Activated CD4-positive, alpha-beta T cell treated with anti-CD3 and anti-CD28 coated beads, Interleukin-10, Interleukin-2, amounts not matched to agents 100 ng/mL and 50 ng/mL, durations not matched to agents 16 hours and 8 hours (primary cell): ENCODE measurements at places on chromosomes 4 and X.
A peak's percentile ranks its signal among the peaks of the same experiment; 100 is the strongest.

DNA sequence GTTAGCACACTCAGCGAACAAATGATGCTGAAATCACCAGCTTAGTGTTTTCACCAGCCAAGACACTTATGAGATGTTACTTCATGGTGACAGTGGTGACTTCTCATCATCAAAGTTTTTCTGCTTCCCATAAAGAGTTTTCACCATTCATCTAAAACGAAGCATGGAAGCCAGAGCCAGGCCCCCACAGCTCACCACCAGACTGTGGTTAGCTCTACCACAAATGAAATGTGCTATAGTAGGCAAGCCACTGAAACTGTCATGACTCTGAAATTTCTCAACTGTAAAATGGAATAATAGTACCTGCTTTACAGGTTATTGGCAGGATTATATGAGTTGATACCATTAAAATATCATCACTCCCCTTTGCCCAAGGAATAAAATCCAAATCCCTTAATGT lies 56.4 kb upstream of the HHIP start:
- DNase-seq = no peak

DNA sequence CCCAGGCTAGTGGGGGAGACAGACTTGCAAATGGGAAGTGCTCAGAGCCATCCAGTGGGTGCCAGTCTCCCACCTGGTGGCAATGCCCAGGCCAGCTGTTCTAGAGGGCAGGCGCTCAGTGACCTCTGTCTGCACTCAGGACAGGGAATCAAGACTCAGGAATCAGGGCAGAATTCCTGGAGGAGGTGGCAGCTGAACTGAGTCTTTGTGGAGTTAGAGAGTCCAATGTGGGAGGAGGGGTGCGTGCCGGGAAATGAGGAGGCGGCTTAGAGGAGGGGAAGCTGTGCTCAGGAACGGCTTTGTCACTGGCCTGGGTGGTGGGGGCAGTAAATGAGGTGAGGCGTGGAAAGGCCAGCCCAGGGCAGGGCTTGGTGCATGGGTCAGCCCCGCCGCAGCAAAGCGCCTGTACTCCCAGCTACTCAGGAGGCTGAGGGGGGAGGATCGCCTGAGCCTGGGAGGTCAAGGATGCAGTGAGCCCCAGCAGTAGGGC lies 31.3 kb upstream of the SORCS2 start:
- DNase-seq = no peak

- DNase-seq = no peak
Measured at GRCh38 chrX:21490341-21490740, 116.1 kb downstream of the CNKSR2 start.

- DNase-seq = peak; percentile 4
Measured at GRCh38 chrX:122269243-122269781, 914.8 kb upstream of the GRIA3 start.

GRCh38 chr4:52868133-52868532 lies 6.0 kb downstream of the RASL11B start:
- DNase-seq = no peak

DNA sequence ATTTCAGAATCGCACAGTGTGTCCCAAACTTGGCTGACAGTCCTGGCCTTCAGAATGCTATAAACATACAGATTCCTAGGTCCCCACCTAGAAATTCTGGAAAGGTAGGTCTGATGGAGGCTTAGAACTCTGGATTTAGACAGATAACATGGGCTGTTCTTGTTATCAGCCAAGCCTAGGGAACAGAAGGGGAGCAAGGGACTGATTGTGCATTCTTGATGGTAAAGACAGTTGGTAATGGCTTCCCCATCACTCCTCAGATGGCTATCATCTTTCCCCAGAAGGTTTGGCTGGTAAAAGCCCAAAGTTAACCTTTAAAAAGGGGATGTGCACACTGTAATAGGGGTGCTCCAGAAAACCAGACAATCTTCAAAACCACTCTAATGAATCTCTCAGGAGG lies 35.7 kb downstream of the DIPK2B start:
- no peak for DNase-seq

- no peak for DNase-seq
Measured at GRCh38 chr4:127601029-127601428, 31.7 kb upstream of the INTU start.

- DNase-seq = no peak
Measured at GRCh38 chrX:45352611-45353010, 151.9 kb upstream of the DIPK2B start.

DNA sequence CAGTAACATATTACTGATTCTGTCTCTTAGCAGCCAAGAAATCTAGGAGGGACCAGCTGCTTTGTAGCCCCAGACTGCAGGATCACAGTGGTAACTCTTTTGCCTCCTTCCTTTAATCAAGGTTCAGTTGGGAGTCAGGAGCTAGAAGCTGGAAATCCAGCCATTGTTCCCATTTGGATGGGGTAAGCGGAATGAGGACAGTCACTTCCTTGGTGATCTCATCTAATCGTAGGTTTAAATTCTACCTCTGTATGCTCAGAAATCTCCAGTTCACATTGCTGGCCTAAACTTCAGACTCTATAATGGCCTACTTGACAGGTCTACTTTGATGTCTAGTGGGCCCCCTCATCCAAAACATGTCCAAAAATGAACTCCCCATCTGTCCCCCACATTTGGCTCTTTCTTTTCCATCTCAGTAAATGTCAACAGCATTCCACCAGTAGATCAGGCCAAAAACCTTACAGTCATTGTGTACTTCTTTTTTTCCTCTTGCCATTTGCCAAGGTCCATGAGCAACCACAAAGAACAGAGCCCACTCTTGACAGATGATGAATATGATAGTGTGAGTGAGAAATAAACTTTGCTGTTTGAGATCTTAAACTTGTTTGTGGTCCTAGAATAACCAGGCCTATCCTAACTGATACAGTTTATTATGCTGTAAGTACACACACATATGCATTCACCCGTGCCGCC lies 40.1 kb downstream of the WWC2 start:
- no peak for DNase-seq

DNA sequence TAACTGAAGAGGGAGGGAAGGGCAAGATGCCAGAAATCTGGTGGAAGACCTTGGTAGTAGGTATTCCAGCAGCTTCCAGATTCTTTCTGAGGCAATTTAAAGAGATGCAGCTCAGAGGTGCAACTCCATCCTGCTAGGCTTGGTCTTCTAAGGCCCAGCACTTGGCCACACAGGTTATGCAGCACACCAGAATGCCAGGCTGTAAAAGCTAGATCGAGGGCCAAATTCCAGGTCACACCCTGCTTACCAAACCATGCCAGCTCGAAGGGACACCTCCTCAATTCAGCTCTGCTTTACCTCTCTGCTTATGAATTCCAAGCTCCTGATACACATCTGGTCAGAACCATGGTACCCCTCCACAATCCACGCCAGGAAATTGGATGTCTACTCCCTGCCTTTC lies 19.8 kb upstream of the ATXN3L start:
- DNase-seq = no peak

- DNase-seq = no peak
Measured at GRCh38 chr4:37157476-37158167, 86.9 kb upstream of the NWD2 start.

DNA sequence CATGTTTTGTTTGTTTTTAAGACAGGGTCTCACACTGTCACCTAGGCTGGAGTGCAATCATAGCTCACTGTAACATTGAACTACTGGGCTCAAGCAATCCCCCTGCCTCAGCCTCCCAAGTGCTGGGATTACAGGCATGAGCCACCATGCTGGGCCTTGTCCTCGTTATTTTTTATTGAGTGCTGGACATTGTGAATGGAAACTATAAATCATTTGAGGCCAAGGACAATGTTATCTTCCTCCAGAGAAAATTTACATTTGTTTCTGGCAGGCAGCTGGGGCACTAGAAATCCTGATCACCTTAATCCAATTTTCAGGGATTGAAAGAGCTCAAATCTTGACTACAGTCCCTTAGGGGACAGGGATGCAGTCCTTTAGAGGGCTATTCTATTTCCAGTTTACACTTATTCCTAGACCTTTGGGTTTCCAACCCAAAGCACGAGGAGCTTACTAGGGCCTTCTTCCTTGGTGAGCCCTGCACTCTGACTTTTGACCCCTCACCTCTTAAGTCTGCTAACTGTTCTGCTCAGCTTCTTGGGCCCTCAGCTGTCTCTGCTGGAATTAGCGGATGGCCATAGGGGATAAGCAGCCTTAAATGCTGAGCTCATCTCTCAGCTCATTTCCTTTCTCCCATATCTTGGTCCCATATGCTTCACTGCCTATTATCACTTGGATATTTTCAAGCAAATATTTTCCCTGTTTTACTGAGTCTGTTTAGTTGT lies 23.0 kb upstream of the PDZD4 start:
- DNase-seq = no peak

GRCh38 chr4:14524276-14524675 lies 478.0 kb upstream of the CPEB2 start:
- no peak for DNase-seq

GRCh38 chr4:111393781-111394180 lies 751.5 kb upstream of the FAM241A start:
- DNase-seq = no peak

- no peak for DNase-seq
Measured at GRCh38 chr4:40065010-40065409, 8.4 kb downstream of the N4BP2 start.

- no peak for DNase-seq
Measured at GRCh38 chrX:7351926-7352325, 204.0 kb upstream of the PUDP start.

- no peak for DNase-seq
Measured at GRCh38 chrX:155314260-155314659, 20.2 kb downstream of the CLIC2 start.

GRCh38 chr4:162352580-162353107 lies 188.8 kb upstream of the FSTL5 start:
- no peak for DNase-seq

- peak; percentile 28 for DNase-seq
Measured at GRCh38 chrX:37753384-37753783, 26.5 kb upstream of the CYBB start.

DNA sequence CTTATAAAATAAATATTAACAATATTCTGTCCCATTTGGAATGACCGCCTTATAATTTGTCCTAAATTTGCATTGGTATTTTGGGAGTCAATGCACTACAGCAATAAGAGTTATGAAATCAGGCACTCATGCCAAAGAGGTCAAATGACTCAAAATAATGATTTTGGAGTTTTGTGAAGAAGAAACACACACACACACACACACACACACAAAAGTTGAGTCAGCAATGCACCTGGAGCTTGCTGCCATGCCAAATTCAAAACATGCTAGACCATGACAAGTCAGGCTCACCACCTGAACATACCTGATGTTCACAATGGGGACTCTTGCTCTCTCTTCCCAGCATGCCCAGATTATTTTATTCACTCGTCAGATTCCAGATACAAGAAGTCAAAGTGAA lies 56.7 kb downstream of the PROM1 start:
- DNase-seq = no peak

DNA sequence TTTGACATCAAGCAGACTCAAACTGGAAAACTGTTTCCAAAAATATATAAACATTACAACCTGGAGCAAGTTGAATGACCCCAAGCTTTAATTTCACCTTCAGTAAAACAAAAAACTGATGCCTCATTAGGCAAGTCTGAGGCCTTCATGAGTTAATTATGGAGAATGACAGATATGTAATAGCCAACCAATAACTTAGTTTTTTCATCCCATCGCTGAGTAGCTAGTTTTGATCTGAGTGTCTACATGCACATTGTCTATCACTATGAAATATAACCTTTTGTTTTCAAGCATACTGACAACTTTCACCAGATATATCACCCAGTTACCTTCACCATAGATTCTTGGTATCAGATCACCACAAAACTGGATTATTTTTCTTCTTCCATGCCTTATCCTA lies 16.4 kb downstream of the PRKG2 start:
- no peak for DNase-seq

DNA sequence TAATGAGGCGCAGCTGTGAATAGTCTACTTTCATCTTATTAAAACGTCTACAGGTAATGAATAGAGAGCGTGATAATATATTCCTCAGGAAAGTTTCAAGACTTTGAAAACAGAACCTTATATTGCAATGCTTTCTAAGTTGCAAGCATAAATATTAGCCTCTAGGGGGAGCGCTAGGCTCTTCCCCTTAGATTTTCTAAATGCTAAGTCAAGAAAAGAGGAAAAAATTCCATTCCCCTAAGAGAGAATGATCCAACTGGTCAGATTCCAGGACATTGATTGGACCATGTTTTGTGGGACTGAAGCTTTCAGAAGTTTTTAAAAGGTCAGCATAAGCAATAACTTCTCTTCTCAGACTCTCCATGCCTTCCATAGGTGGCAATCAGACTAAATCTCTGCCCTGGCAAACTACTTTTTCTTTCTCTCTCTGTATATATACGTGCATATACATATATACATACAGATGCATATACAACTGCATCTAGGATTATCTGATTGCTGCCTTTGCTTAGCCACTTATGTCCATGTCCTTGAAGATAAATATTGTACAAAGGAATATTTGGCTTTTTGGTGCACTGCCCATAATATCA lies 492.9 kb downstream of the INPP4B start:
- no peak for DNase-seq

- no peak for DNase-seq
Measured at GRCh38 chrX:140504371-140505324, at the start of gene SOX3. TSS of gene SOX3 (minus strand) at chrX:140505069. CDS start at chrX:140505060, 9 bp downstream.

- no peak for DNase-seq
Measured at GRCh38 chr4:152723236-152723635, 43.4 kb upstream of the TMEM154 start.

GRCh38 chr4:171793723-171794122 lies 19.5 kb upstream of the GALNTL6 start:
- no peak for DNase-seq

GRCh38 chr4:120071192-120071795 lies 4.6 kb upstream of the MAD2L1 start:
- DNase-seq = peak; percentile 56

- peak; percentile 59 for DNase-seq
Measured at GRCh38 chr4:184644553-184645307, 4.5 kb downstream of the CASP3 start.

GRCh38 chrX:23959781-23960180 lies 52.0 kb downstream of the CXorf58 start:
- peak; percentile 1 for DNase-seq

DNA sequence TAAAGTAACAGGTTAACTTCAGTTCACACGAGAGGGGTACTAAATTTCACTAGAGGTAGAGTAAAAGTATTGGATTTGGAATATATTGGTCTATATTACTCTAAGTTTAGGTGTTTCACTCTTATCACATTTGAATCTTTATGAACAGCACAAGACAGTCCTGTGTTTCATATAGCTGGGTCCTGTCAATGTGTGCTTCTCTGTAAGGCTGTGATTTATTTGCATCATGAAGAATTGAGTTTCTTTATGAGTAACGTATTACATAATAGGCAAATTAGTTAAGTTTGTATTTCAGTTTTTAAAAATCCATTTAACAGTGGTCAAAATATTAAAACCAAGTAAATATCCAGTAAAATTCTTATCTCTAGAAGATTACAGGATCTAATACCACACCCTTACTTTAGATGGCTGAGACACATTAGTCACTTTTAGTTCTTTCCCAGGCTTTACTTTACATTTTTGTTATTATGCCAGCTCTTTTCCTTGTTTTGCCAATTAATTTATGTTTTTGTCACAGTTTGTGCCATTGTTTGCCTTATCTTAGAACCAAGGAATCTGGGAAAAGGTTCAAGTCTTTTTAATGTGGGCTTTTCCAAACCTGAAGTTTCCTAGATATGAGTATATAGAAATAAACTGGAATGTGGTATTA lies 32.1 kb downstream of the NUDT6 start:
- DNase-seq = no peak
